Renal cortical epithelial cell (primary cell): ENCODE measurements at places on chromosomes 6 and 20. TPM values are rescaled to one million over a fixed set of nuclear protein-coding genes. Genes with fewer than 3 reads are reported as not detected.
A peak's percentile ranks its signal among the peaks of the same experiment; 100 is the strongest.

DNA sequence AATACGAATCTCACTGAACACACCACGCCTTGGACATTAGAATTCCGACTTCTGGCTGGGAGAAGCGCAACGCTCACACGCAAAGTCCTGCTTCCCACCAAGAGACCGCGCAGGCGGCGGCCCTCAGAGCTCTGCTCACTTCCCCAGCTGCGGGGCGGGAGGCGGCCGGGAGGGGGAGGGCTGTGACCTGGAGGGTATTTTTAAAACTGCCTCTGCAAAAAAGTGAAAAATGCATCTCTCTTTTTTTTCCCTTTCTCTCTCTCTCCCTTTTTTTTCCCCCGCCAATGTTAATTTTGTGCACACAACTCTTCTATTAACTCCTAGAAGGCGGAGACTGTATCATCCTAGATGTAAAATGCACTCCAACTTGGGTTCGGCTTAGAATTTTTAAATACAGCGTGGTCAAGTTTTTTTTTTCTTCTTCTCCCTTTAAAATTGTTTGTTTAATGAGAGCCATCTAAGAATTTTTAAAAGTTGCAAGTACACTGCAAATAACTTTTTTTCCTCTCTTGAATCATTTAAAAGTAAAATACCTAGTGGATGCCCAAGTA, 66.4 kb downstream of the STX11 start:
- no peak for DNase-seq

- DNase-seq = peak; percentile 86
These were observed 107.8 kb upstream of the SHLD1 start for GRCh38 chr20:5642155-5642981.

DNA sequence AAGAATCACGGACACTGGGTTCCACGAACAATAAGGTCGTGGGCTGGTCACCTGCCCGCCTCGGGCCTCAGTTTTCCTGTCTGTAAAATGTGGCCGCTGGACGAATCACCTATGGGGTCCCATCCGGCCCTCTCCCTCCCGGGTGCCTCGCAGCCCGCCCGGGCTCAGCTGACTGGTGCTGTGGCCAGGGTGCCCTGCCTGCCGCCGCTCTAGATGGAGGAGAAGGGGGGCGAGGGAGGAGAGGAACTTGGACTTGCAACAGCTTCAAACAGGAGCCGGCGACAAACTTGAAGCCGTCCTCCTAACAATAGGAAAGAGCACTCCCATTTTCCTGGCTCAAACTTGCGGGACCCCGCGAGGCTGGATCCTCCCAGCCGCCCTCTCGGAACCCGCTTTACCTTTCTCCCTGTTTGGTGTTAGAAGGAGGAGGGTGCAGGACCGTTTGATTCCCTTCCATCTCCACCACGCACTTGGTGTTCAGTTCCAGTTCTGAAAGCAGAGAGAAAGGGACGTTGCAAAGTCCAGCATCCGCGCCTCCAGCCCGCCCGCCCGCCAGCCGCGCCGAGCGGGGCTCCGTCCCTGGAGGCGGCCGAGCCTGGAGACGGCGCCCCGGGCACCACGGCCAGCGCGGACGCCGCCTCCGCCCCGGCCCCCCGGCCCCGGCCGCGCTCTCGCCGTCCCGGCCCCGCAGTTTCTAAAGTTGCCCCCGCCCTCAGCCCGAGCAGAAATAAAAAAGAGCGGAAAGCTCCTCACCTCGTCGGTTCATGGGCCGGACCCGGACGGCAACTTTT, 584 bp downstream of the KIF13A start:
- DNase-seq = peak; percentile 32

DNA sequence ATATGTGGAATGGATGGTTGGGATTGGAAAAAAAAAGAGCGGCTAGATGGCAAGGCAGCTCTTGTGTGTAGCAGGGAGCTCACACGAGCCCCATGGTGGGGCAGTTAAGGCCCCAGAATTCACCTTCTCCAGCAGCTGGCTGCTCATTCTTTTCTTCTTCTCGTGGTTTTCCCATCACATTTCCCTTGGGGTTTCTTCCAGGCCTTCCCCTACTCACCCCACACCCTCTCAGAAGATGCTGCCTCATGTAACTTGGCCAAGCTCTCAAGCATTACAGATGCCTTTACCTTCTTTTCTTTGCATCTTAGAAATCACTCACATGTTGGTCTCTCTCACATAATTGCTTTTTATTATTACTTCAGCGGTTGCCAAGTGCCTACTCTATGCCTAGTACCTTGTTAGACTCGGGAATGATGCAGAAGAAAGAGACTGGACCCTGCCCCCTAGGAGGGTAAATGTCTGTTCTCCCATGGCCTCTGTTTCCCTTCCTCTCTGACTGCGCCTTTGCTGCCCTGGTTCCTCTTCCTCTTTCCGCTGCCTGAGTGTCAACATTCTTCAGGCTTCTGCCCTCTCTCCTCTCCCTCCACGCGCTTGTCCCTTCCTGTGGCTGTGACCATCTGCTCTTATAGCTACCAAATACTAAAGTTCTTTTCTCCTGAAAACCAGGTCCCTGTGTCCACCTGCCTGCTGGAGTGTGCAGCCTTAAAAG, 28.6 kb downstream of the PPARD start:
- no peak for DNase-seq

DNA sequence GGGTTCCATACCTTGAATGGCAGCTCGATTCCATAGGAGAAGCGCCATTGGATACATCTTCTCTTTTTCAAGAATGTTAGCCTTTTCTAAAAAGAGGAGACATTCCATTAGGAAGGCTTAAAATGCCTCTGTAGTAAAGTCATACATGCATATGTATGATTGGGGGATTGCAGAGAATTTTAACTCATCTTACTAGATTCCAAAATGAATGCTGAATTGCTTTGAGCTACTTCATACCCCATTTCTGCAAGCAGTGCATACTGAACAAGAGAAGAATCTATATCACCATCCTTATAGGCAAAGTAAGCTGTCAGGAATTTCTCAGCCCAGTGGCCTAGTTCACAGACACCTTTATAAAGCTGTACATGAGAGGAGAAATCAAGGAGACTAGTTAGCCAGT, 80.3 kb downstream of the NDUFAF5 start:
- no peak for DNase-seq

GRCh38 chr6:119966484-119966883, 616.9 kb upstream of the MAN1A1 start:
- no peak for DNase-seq

DNA sequence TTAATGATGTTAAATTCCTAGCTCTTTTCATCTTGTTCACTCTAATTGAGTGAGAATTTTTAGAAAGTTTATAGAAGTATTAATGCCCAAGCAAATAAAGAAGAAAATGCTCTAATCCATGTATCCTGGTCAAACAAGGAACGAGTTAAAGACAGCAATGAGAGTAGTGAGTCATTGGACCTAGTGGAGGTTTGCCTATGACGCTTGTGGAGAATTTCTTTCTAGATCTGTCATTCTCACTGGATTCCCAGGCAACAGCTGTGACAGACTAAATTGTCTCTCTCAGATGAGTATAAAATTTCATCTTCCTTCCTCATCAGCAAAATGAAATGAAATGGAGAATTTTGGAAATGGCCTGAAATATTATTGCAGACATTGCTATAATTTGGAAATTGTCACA, 127.9 kb downstream of the COL19A1 start:
- no peak for DNase-seq

- DNase-seq = peak; percentile 19
These were observed 29.0 kb upstream of the DSN1 start for GRCh38 chr20:36802326-36803222.

GRCh38 chr6:56864171-56864616, 90.7 kb upstream of the BEND6 start:
- peak; percentile 76 for DNase-seq

GRCh38 chr20:35293303-35294292, 1.4 kb upstream of the FAM83C start:
- no peak for DNase-seq

GRCh38 chr6:7050872-7051779, 56.6 kb upstream of the RREB1 start:
- DNase-seq = peak; percentile 90

DNA sequence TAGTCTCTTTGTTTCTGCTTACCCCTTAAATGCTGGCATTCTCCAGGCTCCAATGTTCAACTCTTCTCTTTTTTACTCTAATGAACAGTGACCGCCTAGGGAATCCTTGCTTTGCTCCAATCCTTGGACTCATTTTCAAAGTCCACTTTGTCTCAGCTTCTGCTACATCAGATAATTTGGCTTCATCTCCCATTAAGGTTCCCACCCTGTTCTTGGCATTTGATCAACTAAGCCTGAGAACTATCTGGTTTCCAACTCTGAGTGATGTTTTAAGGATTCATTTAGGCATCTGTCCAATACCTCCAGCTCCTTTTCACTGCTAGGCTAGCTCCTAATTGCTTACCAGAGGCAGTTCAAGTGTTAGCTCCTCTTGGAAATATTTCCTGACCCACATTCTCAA, 64.9 kb downstream of the ME1 start:
- peak; percentile 35 for DNase-seq

The FAM209B gene
- total RNA-seq = not detected in 2 replicates

The PHF20 gene
- 20.0 and 58.4 TPM in 2 replicates for total RNA-seq

The TNFRSF21 gene
- total RNA-seq = 31.2 and 38.2 TPM in 2 replicates

The ZC2HC1B gene
- total RNA-seq = not detected in 2 replicates

The NUP43 gene
- total RNA-seq = 18.9 and 29.3 TPM in 2 replicates

The LRRC1 gene
- total RNA-seq = 15.1 and 17.0 TPM in 2 replicates

The MUCL3 gene
- total RNA-seq = 0.17 TPM in 1 of 2 replicates, not detected in the other
